ENCODE measurements at places on chromosomes 5 and 9.
A peak's percentile ranks its signal among the peaks of the same experiment; 100 is the strongest.

- DNase-seq: no peak
Measured at GRCh38 chr9:30524311-30524710, 1860.1 kb upstream of the ACO1 start.

GRCh38 chr9:70060883-70061507 is 17.3 kb downstream of the MAMDC2 start:
- DNase-seq: no peak

GRCh38 chr9:83336706-83337105 is 201.5 kb downstream of the FRMD3 start:
- no peak for DNase-seq

GRCh38 chr5:119395080-119395836 is 39.4 kb downstream of the TNFAIP8 start:
- DNase-seq: no peak

- no peak for DNase-seq
Measured at GRCh38 chr5:96022971-96023370, 61.3 kb upstream of the ELL2 start.

GRCh38 chr9:105007143-105007542 is 79.2 kb upstream of the ABCA1 start:
- no peak for DNase-seq

DNA sequence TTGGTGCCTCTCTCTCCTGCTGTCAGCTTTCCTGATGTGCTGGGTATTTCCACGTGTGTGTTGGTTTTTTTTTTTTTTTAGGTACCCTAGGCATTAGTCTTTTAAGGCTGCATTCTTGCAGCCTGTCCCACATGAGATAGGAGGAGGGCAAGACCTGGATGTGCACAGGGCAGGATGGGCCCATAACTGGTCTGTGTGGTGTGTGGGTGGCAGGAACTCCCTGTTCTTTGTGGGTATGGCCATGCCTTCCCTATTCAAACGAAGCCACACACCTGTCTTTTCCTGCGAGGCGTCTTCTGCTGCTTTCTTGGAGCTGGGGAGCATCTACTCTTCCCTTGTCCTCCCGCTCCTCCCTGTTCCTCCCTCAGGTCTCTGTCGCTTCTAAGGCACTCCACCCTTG is 6.8 kb downstream of the SYK start:
- DNase-seq: no peak

DNA sequence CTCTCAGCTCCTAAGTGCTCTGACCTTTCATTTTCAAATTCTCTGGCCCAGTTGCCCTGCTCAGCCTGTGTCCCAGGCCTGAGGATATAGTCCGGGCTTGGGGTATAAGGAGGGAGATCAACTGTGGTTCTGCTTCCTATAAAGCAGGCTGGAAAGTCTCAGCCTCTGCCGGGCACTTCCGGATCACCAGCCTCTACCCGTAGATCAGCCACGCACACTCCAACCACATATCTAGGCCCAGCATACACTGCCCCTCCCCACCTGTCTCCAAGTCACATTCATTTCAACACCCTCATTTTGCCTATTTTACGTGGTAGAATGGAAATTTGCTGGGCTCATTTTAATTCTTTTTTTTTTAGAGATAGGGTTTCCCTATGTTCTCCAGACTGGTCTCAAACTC is 3.1 kb downstream of the ZER1 start:
- DNase-seq: no peak

- no peak for DNase-seq
Measured at GRCh38 chr9:122950263-122950662, 9.4 kb downstream of the RABGAP1 start.

- DNase-seq: no peak
Measured at GRCh38 chr5:56757077-56757476, 58.3 kb upstream of the MAP3K1 start.

DNA sequence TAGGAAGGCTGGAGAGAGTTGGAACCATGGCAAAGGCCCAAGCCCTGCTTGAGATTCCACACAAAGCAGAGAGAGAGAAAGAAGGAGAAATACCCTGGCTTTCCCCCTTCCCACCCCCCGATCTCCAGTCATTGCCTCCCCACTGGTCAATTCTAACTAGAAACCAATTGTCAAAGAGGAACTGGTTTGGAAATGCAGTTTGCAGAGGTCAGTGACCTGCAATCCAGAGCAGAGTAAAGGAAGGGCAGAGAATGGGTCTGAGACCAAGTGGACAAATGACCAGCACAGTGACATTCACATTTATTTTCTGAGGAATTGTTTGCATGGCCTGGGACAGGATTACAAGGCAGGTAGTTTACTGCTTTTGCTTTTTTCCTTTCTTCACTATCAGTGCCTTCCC is 37.5 kb upstream of the ZFYVE16 start:
- no peak for DNase-seq

- DNase-seq: no peak
Measured at GRCh38 chr5:98193921-98194760, 579.3 kb upstream of the RGMB start.

- peak; percentile 76 for DNase-seq
Measured at GRCh38 chr5:171418982-171419687, at the start of gene FGF18. FGF18 (plus strand) TSS chr5:171419647; CDS start chr5:171420200, 553 bp downstream.

DNA sequence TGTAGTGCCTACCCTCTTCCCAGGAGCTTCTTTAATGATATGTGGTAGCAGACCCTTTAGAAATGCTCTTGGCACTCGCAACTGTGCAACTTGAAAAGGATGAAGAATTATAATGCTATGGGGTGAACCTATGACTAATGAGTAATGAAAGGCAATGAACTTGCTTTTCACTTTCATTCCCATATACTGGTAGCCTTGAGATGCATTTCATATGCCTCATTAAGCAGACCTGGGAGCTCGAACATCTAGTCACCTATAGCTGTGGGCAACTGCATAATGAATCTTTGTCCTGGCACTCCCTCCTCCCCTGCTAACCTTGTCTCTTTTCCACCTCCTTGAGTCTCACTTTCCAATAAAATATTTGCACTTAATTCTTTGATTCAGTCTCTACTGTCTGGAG is 605.9 kb upstream of the DAB2 start:
- no peak for DNase-seq

- DNase-seq: no peak
Measured at GRCh38 chr5:38208782-38209378, 49.5 kb upstream of the EGFLAM start.

DNA sequence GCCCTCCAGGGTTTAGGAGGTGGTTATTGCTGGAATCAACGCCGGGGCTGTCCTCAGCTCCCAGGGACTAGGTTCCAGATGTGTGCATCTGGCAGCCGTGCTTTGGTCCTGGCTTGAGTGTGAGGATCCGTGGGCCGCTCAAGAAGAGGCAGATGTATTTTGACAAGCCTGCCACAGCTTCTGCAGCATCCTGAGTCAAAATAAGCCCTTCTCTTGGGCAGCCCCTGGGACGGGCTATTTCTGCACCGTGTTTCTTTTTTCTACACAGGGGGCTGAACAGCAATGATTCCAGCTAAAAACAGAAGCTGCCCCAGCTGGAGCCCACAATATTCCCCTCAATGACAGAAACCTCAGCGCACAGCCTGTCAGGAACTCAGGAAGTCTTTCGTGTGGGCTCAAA is 19.7 kb upstream of the CPLX2 start:
- DNase-seq: no peak

DNA sequence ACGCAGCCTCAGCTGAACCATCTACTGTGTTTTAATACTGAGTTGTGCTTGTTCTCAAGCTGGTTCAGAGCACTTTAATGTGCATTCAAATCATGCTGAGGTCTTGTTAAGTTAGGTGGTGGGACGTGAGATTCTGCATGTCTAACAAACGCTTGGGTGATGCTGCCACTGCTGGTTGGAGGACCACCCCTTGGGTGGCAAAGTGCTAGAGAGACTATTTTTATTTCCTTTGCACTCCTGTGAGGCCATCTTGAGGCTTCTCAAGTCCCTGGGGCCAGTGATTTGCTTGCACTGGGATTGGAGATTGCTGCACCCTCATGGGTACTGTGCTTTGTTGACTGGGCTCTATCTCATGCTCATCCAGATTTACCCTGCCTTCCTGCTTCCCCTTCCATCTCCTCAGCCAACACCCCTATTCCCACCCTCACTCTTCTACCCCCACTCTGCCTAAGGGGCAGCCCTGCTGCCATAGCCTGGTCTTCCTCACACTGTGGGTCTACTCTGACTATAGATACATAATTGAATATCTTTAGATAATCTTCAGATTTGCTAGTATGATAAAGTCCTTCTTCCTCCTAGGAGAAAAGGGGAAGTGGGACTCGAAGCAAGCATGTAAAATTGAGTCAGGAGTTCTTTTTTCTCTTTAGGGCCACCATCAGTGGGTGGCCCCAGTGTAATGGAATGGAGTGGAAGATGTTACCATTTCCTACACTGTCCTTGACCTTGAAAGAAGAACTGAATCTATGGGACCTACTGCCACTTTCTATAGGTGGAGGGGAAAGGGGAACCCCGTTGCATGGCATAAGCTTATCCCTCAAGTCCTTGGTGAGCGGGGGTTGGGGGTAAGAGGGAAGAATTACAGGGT is 45.1 kb upstream of the SUB1 start:
- DNase-seq: no peak

DNA sequence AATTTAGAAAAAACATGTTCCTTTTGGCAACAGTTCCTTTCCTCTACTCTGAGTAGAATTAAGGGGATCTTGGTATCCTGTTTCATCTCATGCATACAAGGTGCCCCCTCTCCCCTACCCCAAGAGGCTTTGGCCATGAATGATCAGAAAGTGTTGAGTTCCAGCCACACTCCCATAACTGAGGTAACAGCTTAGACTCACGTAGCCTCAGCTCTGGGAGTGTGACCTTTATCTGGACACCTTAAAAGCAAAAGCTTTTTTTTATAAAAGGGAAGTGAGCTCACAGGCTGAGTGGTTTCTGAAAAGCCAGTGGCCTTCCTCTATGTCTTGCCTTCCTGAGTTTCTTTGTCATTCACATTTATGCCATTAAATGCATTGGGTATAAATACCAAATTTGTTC is 900 bp upstream of the HAVCR2 start:
- no peak for DNase-seq

GRCh38 chr9:90801241-90801972 is at the start of gene SYK:
SYK (plus strand) TSS chr9:90801819; CDS start chr9:90843899, 42,080 bp downstream.
- no peak for DNase-seq

DNA sequence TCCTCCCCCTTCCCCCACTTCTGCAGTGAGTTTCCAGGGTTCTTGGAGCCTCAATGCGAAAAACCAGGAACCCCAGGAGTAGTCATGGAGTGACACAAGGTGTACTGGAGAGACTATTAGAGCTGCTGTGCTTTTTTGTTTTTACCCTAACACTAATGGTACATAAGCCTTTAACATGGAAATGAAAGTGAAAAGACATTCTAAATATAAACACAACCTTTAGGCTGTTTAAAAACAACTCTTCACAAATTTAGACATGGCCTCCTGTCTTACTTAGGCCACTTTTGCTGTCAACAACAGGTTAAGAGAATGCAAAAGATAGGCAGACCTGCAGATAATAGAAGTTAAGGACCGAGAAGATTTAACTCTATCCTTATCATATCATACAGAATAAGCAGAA is 232.2 kb downstream of the DENND1A start:
- no peak for DNase-seq

- no peak for DNase-seq
Measured at GRCh38 chr9:31700252-31701045, 684.0 kb upstream of the ACO1 start.

DNA sequence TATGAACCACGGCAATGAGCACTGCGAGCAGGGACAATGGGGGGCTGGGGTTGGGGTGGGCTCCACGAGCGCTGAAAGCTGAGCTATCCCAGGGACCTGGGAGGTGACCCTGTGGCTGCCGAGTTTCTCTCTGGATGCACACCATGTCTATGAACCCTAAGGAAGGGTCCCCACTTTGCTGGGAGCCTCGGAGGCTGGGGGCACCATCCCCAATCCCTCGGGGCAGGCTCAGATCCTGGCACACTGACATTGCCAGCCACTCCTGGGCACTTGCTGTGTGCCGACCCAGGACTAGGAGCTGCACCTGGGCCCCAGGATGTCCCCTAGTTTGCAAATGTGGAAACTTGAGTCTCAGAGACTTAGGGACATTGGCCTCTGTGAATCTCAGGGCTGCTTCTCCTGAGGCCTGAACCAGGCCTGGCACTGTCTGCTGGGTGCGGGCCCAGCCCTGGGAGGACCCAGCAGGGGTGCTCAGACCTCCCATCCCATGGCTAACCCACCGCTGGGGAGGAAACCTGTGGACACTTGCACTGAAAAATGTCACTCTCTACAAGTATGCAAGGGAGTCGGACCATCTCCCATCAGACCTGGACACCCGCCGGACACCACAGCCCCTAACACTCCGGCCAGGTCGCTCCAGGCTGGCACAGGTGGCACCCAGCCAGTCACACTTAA is 13.0 kb upstream of the CAMSAP1 start:
- no peak for DNase-seq

- DNase-seq: no peak
Measured at GRCh38 chr5:173230690-173231380, 4.2 kb downstream of the NKX2-5 start.

- no peak for DNase-seq
Measured at GRCh38 chr5:82476155-82476554, 198.0 kb upstream of the RPS23 start.

DNA sequence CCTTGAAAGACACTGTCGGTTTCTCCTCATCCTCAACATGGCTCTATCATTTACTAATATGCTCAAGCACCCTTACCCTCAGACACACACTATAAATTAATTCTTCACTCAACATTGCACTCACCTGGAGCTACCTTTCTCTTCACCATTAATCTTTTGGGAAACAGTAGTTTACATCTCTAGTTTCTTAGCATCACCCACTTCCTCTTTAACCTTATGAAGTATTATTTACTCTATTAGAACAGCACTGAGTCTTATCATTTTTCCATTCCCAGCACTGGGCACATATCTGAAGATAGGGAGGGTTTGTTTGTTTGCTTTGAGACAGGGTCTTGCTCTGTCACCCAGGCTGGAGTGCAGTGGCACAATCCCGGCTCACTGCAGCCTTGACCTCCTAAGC is 213.5 kb downstream of the SMARCA2 start:
- no peak for DNase-seq

GRCh38 chr5:56191656-56192055 is 41.5 kb downstream of the ANKRD55 start:
- DNase-seq: no peak

GRCh38 chr9:21991072-21991959 is 2.9 kb downstream of the CDKN2A start:
- no peak for DNase-seq

DNA sequence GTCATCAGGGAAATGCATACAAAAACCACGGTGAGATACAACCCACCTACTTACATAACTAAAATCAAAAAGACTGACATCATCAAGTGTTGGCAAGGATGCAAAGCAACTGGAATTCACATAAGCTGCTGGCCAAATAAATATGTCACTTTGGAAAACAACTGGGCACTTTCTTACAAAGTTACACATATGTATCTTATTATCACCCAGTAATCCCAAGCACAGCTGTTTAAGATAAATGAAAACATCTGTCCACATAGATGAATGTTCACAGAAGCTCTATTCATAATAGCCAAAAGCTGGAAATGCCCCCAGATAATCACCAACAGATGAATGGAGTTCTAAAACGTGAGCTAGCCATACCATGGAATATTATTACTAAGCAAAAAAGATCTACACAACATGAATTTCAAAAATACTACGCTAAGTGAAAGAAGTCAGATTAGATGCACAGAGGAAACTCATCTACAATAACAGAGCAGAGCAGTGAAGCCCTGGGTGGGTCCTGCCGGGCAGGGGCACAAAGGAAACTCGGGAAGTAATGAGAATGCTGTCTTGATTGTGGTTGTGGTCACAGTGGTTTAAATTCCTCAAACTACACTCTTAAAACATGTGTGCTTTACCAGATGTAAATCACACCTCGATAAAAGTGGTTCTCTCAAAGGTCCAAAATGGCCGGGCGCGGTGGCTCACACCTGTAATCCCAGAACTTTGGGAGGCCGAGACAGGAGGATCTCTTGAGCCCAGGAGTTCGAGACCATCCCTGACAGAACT is 8.5 kb downstream of the CAMSAP1 start:
- DNase-seq: peak; percentile 24

Measured in coronary artery (tissue), 2 donors.